ENCODE measurements at places on chromosomes 16 and 17.

- no peak for DNase-seq
Measured at GRCh38 chr17:78131172-78132083, 857 bp downstream of the TMC8 start.

DNA sequence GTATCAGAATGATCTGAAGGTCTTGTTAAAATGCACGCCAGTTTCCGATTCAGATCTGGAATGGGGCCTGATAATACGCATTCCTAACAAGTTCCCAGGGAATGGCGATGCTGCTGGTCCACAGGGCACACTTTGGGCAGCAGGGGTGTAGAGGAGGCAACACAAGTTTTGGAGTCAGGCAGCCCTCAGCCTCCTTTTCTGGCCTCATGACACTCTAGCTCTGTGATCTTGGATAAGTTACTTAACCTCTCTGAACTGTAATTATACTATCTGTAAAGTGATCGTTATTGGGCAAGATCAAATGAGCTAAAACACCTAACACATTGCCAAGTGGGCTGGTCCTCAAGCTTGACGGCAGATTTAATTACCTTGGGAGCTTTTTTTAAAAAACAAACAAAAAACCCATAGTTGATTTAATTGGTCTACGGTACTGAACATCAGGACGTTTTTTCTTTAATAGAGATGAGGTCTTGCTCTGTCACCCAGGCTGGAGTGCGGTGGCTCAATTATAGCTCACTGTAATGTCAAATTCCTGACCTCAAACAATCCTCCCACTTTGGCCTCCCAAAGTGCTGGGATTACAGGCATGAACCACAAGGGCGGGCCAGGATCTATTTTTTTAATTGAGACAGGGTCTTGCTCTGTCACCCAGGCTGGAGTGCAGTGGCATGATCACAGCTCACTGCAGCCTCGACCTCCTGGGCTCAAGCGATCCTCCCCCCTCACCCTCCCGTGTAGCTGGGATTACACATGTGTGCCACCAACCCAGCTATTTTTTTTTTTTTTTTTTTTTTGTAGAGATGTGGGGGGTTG is 10.0 kb upstream of the MRPS23 start:
- DNase-seq = no peak

DNA sequence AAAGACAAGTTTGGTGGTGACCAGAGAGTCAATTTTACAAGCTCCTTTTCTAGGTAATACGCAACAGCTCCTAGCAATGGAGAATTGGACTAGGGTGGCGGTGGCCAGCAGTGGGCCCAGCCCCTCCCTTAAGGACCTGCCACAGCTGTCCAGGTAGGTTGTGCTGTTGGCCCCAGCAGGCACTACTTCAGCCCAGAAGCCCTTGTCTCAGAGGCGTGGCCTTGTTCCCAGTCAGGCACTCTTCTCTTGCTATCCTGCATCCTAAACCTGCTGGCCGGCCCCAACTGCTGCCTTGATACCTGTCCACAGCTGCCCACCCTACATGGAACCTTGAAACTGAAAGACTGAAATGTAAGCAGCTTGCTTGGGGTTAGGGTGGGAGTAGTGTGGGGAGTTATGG is 989 bp upstream of the GALK1 start:
- no peak for DNase-seq

DNA sequence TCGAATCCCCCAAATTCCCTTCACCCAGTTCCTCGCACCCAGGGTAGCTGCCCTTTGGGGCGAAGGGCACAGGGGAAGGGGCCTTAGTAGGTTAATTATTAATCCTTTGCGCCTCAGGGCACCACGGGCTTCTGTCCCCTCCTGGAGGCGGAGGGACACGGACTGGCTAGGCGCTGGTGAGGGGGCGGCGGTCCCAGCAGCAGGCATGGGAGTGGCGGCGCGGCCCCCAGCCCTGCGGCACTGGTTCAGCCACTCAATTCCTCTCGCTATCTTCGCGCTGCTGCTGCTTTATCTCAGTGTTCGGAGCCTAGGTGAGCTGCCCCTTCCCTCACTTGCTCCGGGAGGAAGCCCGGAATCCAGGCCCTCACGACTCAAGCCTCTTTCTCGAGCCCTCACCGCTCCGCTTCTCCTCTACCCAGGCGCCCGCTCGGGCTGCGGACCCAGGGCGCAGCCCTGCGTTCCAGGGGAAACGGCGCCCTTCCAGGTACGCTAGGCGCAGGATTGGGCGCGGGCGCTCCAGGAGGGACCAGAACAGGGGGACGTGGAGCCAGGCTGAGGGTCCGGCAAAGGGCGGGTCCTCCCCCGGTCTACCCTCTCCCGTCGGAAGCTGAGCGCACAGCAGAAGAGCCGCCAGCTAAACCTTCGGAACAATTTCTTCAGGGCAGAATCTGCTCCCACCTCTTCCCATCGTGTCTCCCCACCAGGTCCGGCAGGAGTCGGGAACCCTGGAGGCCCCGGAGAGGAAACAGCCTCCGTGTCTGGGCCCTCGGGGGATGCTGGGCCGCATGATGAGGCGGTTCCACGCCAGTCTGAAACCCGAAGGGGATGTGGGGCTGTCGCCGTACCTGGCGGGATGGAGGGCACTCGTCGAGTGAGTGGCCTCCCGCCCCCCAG is at the start of gene GLTPD2:
TSS of gene GLTPD2 (plus strand) at position 158 of the 894 bp plus-strand sequence. CDS start at position 206, 48 bp downstream.
- DNase-seq = no peak

DNA sequence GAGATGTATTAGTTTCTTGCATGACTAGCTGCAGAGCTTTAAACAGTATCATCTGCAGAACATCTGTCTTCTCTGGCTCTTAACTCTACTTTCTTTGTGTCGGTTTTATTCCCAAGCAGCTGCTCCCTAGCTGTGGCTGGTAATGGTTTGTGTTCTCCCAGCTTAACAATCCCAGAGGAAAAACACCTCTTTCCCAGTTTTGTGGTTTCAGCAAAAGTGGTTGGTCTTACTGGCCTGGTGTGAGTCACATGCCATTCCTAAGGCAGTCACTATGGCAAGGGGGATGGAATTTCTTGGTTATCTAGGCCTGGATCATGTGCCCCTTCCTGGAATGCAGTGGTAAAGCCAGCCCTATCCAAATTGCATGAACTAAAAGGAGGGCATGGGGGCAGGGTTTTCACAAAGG is 27.5 kb downstream of the OMG start:
- no peak for DNase-seq

DNA sequence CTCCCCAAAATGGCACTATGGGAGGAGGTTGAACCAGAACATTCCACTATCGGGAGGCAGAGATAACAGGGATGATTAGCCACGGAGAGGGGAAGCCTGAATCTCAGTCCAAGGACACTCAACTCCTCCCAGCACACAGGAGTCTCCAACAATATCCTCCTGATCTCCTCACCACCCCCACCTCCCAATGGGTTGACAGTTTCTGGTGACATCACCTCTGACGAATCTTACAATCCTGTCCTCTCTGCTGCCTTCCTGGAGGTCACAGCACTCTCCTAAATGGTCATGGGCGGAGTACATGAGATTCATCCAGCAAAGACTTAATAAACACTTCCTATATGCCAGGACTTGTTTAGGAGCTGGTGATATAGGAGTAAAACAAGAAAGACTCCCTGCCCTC is 80.9 kb downstream of the SLC6A2 start:
- no peak for DNase-seq

All from suppressor macrophage treated with lipopolysaccharide for 4 hours (primary cell).